ENCODE measurements at places on chromosomes 11 and 22.

DNA sequence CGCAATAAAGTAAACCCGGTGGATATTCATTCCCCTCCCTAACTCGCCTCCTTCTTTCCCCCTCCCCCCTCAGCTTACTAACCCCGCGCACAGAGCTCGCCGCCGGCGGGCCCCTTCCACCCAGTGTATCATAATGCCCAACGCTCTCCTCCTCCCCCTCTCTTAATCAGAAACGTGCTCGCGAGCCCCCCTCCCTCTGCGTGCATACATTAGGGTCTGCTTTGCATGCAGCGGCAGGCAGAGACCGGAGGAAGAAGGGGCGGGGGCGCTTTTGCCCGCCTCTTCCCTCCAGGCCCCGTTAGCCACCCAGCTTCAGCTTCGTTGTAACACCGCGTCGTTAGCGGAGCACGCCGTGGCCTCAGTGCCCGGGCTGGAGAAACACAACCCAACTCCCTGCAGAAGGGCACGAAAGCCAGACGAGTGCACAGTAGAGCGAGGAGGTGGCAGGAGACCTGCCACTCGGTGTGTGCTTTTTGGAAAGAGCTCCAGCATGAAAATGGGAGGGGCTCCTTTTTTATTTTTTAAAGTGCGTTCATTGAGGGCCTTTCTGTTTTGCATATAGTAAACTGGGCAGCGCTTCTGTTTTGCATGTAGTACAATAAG lies 901 bp upstream of the KMT2A start:
- no peak for DNase-seq

DNA sequence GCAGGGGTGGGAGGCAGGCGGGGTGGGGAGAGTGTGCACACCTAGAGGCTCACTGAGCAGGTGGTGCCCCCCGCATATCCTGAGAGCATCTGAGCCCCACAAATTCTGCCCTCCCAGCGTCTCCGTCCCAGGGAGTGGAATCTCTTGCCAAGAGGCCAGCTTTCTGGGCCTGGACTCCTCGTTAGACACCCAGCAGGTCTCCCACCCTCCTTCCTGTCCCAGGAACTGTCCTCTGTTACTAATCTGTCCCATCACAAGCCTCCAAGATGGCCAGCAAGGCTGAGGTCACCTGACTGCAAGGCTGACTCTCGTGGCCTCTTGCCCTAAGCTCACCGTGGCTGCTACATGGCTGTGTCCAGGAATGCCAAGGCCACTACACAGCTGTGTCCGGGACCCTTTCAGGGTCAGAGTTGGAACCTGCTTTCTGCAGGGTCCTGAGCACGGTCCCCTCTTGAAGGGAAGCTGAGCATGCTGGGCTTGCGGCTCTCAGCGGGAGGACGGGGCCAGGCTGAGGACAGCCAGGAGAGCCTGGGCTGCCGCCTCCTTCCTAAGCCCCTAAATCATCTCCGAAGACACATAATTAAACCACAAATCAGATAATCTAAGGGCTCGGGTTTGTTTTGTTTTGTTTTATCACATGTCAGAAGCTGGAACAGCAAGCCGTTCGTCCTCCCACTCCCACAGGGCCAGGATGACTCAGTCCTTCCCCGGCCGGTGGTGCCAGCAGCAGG lies 1327.3 kb downstream of the TBC1D22A start:
- DNase-seq: no peak

- DNase-seq: no peak
Observed at GRCh38 chr11:106442032-106442431, 364.6 kb downstream of the AASDHPPT start.

DNA sequence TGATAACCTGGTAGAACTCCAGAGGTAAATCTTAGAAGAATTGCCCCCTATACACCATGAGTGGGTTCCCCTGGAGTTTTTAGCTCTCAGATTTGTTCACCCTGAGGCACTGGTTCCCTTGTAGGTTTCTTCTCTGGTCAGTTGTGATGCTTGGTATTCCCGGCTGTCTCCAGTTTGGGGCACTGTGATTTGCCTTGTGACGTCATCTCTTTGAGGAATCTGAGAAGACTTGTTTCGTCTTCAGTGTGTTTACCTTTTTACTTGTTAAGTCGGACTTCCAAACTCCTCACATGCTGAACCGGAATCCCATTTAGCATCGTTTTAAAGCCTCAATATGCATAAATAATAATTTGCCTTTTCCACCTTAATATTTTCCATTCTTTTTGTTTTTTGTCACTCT lies 54.4 kb downstream of the CECR2 start:
- DNase-seq: no peak

DNA sequence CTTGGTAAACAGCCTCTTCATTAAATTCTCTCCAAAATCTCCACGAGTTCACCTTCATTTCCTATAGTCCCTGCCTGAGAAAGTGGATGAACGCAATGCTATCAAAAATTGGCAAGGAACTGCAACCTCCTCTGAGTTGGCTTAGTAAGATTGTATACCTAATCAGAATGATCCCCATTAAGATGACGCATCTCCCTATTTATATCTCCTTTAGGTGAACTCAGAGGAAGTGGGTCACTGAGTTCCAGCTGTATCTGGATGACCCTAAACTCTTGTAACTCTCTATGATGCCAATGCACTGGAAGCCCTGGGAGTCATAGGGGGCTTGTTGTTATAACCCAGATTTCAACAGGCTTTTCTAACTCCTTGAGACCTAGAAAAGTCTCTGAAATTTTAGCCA lies 48.2 kb downstream of the OR10A6 start:
- no peak for DNase-seq

Data from HFFc6 (cell line).